Activated CD4-positive, alpha-beta T cell treated with anti-CD3 and anti-CD28 coated beads, Interleukin-2, amount 50 U/mL, for 4 hours (primary cell): ENCODE measurements at places on chromosomes 3 and 15.

DNA sequence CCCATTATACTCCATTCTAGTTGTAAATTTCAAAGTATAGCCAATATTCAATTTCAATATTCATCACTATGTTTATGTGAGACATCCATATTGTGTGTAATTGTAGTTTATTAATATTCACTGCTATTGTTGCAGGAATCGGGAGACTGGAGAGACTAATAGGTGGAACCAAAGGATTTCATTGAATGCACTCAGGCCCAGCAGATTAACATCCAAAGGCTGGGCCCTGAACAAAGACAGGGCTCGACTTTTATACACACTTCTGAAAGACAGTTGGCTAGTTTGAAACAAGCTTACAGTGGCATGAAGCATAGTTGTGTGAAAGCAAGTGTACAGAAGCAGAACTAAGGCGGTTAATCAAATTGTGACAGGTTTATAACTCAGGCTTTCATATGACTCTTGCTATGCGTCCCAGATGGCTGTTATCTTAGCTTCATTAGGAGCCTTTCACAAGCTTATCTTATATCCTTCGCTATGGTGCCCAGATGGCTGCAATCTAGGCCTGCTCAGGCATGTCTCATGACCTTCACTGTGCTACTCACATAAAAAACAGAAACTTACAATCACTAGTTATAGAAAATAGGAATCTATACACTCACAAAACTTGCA lies 1038.8 kb upstream of the EPHA6 start:
- DNase-seq = no peak

DNA sequence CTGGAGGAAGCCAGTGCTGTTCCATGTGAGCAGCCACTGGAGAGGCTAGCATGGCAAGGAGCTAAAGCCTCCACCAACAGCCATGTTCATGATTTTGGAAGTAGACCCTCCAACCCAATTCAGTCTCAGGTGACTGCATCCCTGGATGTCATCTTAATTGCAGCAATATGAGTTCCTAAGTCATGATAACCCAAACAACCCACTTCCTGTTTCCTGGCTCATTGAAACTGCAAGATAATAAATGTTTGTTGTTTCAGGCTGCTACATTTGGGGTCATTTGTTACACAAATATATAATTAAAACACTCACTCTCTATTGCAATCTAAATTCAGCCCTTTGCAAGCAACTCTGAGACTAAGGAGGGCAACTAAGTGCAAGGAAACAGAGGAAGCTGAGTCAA lies 62.4 kb upstream of the SLC24A5 start:
- no peak for DNase-seq

GRCh38 chr3:119796785-119797184 lies 14.9 kb downstream of the NR1I2 start:
- no peak for DNase-seq

DNA sequence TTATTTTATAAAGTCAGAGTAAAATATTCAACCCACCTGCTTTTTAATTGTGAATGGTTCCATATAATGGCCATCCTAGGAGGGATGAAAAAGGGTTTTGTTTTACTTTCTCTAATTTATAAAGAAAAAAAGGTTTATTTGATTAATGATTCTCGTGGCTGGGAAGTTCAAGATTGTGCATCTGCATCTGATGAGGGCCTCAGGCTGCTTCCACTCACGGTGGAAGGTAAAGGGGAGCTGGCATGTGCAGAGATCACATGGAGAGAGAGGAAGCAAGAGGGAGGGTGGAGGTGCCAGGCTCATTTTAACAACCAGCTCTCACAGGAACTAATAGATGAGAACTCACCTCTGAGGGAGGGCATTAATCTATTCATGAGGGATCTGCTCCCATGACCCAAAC lies 27.7 kb upstream of the TRA2B start:
- no peak for DNase-seq

DNA sequence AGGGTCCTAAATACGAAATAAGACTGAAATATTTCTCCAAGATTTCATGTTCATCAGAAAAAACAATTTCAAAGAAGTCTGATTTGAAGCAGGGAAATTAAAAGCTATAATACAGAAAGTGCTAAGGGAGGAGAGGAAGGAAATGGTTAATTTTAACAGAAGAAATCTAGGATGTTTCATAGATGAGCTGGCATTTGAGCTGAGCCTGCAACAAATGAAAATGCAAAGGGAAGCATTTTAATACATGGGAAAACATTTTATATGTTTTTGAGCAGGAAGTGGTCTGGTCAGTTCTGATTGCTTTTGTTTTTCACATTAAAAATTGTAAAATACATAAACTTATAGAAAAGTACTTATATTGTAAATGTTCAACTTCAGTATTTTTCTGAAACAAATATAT lies 17.2 kb upstream of the RAP2B start:
- no peak for DNase-seq

DNA sequence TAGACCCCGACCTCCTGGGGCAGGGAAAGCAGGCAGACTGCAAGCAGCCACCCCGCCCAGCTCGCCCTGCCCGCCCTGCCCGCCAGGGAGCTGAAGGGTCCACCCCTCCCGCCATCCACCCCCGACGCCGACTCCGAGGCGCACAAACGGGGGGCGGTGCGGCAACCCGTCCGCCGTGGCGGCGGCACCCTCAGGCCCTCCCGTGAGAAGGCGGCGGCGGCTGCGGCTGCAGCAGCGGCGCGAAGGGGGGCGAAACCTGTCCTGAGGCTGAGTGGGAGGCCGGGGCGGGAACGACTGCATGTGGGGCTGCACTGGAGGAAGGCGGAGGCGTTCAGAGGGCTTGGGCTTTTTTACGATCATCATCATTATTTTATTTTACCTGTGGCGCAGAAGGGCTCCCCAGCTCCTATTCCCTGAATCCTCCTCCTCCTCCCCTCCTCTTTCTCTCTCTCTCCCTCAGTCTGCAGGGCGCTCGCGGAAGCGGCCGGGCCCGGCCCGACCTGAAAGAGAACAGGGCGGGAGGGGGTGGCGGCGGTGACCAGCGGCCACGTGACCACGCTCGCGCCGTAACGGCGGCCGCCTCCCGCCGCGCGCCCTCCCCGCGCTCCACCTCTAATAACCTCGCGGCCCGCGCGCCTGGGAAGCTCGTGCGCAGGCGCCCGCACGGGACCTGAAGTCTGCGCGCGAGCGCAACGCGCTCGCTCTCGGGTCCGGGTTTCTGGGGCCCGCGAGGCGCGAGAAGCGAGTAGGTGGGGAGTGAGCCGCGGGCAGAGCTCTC lies at the start of gene TBC1D5:
Gene TBC1D5 (minus strand): TSS at position 530 of the 778 bp plus-strand sequence. CDS start 234,061 bp downstream, outside the sequence.
- peak; percentile 85 for DNase-seq

DNA sequence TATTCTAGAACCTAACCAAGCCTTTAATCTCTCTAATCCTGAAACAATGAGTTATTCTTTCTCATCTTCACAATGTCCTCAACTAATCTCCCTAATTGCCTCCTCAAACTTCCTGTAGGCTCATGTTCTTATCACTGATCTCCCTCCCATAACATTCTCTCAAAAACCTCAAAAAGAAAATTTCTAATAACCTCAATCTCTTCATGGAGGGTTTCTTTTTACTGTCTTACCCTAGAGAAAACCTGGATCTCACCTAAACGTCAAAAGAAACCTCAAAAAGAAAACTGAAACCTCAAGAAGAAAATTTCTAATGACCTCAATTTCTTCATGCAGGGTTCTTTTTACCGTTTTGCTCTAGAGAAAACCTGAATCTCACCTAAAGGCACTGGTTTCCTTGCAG lies 150.2 kb downstream of the GSK3B start:
- no peak for DNase-seq

DNA sequence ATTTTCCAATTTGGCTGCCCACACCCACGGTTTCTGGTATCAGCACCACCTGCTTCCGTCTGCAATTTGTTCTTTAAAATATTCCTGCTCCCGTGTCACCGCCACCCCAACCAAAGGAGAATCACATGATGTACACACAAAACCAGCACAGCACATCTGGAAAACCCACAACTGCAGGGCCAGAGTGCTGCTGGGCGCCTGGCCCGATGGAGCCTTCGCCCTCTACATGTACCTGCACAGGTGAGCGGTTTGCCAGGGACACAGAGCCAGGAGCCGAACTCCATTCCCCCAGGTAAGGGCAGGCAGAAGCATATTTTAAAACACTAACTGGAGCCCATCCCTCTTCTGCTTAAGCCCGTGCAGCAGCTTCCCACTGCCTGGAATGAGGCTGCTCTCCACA lies 75.6 kb downstream of the ADAMTS17 start:
- no peak for DNase-seq

- DNase-seq = no peak
These were observed 43.5 kb upstream of the CTNNB1 start for GRCh38 chr3:41155834-41156233.

DNA sequence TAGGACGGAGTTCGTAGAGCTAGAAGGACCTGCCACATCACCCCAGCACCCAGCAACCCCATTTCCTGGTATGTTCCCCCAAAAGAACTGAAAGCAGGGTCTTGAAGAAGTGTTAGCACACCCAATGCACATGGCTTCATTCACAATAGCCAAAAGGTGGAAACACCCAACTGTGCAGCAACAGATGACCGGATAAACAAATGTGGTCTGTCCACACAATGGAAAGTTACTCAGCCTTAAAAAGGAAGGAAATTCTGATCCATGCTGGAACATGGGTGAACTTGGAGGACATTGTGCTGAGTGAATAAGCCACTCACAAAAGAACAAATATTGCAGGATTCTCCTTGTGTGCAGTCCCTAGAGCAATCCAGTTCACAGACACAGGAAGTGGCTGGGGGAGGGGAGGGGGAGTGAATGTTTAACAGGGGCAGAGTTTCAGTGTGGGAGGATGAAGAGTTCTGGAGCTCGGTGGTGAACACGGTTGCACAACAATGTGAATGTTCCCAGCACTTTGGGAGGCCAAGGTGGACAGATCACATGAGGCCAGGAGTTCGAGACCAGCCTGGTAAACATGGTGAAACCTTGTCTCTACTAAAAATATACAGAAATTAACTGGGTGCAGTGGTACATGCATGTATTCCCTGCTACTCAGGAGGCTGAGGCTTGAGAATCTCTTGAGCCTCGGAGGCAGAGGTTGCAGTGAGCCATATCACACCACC lies 157.5 kb downstream of the NUP210 start:
- no peak for DNase-seq

DNA sequence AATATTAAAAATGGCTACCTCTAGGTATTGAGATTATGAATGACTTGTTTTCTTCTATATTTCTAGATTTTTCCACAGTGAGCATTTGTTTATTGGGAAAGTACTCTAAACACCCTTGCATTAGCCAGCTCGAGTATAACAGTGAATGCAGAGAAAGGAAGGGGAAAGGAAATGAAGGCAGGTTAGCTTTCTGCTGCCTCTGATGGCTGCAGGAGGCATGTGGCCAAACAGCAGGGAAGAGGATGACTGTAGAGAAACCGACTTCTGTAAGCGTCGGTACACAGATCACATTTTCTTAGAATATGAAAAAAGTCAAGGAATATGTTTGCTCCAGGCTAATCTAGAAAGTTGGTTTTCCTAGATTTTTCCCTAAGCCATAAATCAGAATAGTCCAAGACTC lies 19.8 kb downstream of the GNB5 start:
- no peak for DNase-seq

DNA sequence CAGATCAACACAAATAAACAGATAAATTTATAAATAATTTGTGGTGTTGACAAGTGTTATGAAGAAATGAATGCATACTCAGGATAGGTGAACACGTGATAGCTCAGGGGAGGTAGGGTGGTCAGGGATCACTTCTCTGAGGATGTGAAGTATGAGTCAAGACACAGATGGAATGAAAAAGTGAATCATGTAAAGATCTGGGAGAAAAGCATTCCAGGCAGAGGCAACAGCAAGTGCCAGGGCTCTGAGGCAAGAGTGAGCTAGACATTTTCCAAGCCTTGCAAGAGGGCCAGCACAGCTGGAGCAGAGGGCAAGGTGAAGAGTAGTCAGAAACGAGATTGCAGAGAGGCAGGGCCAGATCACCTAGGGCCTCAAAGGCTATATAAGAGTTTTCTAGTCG lies 177.8 kb downstream of the WNT5A start:
- DNase-seq = no peak

DNA sequence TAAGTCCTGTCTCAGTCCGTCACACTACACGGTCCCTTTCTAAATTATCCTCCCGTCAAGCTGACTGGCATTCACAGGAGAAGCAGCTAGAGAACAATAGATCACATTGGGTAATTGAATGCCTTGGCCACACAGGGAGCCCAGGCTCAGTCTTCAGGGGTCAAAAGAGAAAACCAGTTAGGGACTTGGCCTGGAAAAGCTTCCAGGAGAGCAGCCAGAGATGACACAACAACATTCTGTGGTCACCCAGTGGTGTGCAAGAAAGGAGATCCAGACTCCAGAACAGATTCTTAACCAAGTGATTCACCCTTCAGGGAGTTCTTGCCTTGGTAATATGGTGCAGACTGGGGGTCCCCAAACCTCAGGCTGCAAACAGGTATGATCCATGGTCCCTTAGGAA lies 15.9 kb downstream of the ARHGAP31 start:
- no peak for DNase-seq

DNA sequence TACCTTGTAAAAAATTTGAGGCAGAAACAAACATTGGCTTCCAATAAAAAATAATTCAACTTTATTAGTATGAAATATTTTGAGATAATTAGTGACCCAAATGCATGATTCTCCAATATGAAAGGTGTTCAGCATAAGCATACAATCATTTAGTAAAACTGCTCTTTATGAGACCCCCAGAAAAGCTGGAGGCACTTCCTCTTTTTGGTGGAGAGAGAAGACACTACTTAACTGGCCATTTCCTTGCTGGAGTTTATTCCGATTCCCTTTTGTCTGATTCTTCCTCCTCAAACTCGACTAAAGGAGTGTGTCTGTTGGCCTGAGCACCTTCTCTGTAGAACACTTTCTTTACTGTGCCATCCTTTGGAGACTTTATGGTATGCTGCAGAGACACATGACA lies 34.8 kb upstream of the DCUN1D1 start:
- DNase-seq = no peak

GRCh38 chr3:129502641-129503408 lies 25.6 kb upstream of the RHO start:
- no peak for DNase-seq

DNA sequence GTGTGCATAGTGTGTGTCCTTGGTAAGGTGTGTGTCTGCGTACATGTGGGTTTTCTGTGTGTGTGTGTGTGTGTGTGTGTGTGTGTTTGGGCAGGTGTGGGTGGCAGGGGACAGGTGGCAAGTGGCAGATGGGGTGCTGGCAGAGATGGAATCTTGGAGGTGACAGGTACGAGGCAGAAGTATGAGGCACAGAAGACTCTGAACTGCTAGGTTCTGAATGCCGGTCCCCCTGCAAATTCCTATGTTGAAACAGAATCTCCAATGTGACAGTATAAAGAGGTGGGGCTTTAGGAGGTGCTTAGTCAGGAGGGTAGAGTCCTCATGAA lies 29.8 kb downstream of the SRPRB start:
- DNase-seq = no peak

DNA sequence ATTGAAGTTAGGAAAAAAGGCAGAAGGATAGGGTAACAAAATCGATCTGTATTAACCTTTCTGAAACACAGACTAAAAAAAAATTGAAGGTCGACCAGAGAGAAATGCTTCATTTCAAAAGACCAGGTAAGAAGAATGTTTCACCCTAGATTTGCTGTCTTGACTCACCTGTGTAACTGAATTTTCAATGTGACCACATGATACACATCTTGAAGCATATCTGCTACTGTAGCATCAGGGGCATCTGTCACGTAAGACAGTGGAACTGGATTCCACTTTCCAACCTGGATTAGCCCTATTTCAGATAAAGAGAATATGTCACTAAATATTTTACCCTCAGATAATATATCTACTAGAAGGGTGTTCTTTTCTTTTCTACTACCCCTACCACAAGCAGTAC lies 9.3 kb downstream of the SATB1 start:
- no peak for DNase-seq

- DNase-seq = no peak
These were observed 7.9 kb upstream of the DENND6A start for GRCh38 chr3:57700737-57701136.

- DNase-seq = no peak
These were observed 49.5 kb downstream of the MYLK start for GRCh38 chr3:123834631-123835030.
